ENCODE measurements at places on chromosomes 16 and 17. TPM values are rescaled to one million over a fixed set of nuclear protein-coding genes. Genes with fewer than 3 reads are reported as not detected.

NOMO2 gene
- total RNA-seq = 83.5 TPM

KRT20 gene
- total RNA-seq = not detected

ITPRIPL2 gene
- 3.4 TPM for total RNA-seq

FSCN2 gene
- 6.1 TPM for total RNA-seq

CHP2 gene
- total RNA-seq = not detected

BEAN1 gene
- total RNA-seq = 1.8 TPM

MEOX1 gene
- not detected for total RNA-seq

EFNB3 gene
- 17.9 TPM for total RNA-seq

RHBDF2 gene
- 1.9 TPM for total RNA-seq

RILP gene
- total RNA-seq = 4.2 TPM

MAF gene
- 5.0 TPM for total RNA-seq

SYNGR3 gene
- total RNA-seq = 45.7 TPM

DNA sequence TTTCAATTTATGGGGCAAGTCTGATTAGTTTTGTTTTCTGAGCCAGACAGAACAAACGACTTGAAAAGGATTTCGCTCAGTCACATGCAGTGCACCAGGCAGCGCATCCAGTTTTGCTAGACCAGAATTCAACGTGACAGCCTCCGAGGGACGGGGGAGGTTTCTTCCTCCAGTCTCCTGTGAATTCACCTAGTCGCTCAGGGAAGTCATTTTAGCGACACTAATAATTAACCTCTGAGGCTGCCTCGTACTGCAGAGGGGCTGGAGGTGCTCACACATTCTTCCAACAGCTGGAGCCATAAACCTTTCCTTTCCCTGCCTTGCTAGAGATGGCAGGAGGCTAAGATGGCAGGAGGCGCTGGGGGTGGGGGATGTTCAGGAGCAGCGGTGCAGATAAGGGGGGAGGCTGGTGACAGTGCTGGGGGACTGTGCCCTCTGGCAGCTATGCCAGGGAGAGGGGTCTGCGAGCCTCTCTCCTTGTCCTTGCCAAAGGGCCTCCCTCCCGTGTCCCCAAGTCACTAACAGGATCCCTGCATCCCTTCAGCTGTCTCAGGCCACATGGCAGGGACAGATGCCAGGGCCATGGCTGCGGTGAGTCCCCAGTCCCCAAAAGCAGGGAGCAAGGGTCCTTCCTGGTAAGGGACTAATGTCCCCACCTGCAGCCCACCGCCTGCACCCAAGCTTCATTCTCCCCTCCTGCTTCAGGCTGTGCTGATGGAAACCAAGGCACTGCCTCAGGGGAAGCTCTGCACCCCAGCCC lies 24.0 kb downstream of the MXRA7 start:
- no peak for DNase-seq

DNA sequence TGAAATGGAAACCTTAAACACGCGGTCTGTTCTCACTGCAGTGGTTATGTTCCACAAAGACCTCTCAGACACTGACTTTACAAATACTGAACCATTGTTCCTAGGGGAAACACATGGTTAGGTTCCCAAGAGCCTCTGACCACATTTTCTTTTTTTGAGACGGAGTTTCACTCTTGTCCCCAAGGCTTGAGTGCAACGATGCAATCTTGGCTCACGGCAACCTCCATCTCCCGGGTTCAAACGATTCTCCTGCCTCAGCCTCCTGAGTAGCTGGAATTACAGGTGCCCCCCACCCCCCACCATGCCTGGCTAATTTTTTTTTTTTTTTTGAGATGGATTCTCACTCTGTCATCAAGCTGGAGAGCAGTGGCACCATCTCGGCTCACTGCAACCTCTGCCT lies 179.7 kb downstream of the RBFOX3 start:
- no peak for DNase-seq

- no peak for DNase-seq
Measured at GRCh38 chr17:56475116-56475515, 118.4 kb upstream of the NOG start.

DNA sequence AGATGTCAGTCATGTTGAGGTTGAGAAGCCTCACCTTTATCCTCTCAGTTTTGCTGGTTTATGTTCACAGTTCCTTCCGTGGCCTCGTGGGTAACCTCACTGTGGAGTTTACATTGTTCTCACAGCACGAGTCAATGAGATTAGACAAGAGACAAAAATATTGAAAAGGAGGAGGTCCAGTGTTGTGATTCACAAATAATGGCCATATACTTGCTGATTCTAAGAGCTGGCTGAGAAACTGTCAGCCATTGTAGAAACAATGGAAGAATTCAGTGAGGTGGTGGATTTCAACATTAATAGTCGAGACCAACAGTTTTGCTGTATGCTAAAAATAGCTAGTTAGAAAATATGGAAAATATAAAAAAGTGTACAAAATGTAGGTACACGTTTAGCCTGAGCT lies 176.4 kb upstream of the WSCD1 start:
- DNase-seq = no peak

- no peak for DNase-seq
Measured at GRCh38 chr17:58085039-58085715, 2.0 kb downstream of the DYNLL2 start.

DNA sequence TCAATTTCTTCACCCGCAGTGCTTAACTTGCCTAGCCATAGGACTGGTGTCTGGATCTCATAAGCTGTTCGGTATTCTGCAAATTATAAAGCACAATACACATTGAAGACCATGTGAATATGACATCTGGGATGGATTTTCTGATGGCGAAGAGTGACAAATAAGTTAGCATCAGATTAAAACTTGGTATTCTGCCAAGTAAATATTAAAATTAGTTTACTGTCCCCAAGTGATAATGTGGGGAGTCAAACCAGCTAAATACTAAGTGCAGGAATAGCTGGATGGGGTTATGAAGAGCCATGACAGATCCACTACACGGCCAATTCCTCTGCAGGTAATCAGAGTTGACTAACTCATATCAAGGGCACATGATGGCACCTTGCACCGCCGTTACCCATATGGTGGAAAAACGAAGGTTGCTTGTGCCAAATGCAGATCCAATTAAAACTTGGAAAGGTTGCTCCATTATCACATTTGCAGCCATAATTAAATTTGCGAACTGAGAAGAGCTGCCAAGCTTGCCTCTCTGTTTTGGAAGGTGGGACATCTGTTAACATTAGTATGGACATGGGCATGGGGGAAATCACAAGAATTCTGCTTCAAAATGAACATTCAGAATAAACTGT lies 114.9 kb upstream of the TOM1L1 start:
- DNase-seq = no peak

- DNase-seq = no peak
Measured at GRCh38 chr17:77833769-77834168, 124.7 kb upstream of the TNRC6C start.

GRCh38 chr17:17152385-17152784 lies 53.7 kb downstream of the PLD6 start:
- DNase-seq = no peak

DNA sequence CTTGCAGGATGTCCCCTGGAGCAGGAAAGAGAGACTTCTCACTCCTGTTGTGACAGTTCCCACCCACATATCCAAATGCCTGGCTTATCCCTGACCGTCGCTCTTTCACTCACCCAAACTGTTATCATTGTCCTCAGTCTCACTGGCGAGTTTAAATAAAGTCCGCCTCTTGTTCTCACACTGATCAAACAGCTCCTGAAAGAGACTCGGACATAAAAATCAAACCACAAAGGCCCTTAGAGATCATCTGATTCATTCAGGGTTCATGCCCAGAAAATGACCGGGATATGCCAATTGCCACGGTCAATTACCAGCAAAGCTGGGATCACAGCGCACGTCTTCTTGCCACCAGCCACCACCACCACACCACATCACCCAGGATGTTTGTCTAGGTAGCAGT lies 19.9 kb downstream of the GGA3 start:
- DNase-seq = no peak

DNA sequence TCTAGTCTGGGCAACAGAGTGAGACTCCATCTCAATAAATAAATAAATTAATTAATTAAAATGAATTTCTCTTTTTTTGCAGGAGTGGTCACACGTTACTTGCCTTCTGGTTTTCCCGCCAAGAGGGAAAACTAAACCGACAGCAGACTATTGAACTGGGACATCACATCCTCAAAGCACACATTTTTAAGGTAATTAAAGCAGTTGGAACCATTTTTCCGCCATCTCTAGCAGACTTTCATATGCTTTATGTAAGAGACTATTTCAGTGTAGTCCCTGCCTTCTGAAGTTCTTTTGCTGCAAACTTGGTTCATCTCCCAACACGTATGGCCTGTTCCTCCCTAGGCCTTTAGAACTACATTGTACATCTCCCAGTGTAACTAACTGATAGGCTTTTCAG lies 66.5 kb downstream of the CYB561 start:
- DNase-seq = no peak

DNA sequence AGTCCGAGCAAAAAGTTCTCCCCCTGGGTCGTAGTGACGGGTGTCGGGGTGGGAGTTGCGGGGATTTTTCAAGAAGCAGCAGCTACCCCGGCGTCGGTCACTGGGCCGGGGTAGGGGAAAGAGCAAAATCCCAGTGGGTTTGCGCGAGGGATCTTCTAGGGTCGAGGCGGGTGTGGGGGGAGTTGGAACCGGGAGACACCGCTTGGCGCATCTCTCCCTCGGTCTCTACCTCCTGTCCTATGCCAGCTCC lies 2.3 kb upstream of the UBTF start:
- DNase-seq = no peak

DNA sequence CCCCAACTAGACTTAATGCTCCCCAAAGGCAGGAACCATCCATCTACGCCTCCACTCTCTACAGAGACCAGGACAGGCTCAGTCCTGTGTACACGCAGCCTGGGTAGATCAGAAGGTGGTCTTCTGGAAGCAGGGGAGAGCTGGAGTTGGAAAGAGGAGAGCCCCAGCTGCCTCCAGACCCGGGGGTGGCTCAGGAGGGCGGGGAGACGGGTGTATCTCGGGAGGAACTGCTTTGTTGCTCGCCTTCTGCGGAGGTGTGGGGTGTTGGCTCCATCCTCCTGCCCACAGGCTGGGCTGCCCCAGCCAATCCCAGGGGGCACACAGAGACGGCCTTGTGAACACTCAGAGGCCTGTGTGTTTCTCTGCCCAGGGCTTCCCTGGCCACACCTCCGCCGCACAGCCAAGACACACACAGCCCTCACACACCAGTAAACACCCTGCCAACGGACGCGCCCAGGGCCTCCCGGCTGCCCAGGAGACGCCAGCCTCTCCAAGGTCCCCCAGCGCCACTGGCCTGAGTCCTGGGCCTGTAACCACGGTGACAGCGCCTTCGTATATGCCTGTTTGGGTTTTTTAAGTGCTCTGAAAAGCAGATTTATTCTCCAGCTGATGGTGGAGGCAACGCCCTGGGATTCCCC lies 143.4 kb upstream of the CDC42EP4 start:
- DNase-seq = peak; percentile 42

- DNase-seq = no peak
Measured at GRCh38 chr17:38450557-38451029, 22.3 kb downstream of the ARHGAP23 start.

DNA sequence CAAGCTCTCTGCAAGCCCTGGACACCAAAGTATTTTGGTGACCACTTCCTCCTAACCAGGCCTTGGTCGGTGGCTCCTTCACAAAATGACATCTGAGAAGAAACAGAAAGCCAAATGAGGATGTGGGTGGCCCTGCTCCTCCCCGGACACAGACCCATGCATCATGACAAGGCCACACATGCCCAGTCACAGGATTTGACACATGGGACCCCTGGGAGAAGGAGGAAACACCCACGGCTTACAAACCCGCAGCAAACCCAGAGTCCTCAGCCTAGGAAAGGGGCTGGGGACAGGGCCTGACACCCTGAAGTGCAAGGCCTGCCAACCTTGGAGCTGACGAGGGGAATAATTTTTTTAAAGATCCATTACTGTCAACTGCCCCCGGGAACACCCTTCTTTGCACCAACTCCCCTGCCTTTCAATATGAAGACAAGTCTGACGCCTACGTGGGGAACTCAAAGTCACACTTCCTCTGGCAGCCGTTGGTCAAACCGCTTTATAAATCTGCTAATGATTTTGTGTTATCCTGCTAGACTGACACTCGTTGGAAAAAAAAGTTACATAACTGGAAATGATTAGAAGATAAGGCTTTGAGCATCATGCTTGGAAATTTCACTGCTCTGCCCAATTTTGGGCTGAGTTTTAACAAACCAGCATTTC lies 41.3 kb downstream of the GAS7 start:
- DNase-seq = no peak

DNA sequence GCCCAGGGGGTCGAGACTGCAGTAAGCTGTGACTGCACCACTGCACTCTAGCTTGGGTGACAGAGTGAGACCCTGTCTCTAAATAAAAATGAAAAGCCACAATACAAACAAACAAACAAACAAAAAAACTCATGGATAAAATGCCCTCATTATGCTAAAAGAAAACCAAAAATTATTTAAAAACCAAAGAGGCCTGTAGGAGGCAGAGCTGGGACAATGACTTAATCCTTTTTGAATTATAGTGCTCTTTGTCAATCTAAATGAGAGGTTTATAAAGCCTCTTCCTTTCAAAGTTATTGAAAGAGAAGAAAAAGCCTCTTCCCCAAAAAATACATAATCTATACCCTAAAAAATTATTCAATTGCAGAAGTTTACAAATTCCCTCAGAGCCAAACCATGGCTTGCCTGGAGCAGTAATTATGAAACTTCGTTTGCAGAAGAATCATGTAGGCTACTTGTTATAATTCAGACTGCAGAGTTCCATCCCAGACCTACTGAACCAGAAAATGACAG lies 18.5 kb downstream of the CRLF3 start:
- no peak for DNase-seq

- DNase-seq = peak; percentile 77
Measured at GRCh38 chr16:66717112-66717675, 20.7 kb upstream of the CMTM4 start.

DNA sequence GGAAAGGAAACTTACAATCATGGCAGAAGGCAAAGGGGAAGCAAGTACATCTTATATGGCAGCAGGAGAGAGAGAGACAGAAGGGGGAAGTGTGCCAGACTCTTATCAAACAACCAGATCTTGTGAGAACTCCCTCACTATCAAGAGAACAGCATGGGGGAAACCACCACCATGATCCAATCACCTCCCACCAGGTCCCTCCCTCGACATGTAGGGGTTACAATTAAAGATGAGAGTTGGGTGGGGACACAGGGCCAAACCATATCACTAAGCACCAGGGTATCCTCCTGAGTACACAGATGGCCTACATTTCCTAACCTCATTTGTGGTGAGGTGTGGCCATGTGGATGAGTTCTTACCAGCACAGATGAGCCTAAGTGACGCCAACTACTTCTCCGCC lies 348.6 kb upstream of the ZFHX3 start:
- DNase-seq = no peak

DNA sequence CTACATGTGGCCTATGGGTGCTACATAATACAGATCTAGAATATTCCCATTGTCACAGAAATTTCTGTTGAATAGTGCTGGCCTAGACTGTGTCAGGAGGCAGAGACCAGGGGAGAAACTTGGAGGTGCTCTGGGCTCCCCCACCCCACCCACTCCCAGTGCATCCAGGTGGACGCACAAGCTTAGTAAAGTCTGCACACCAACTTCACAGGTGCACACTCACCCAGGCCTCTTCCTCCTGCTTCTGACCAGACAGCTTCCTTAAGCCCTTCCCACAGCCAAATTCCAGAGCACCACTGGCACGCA lies 7.6 kb upstream of the CNP start:
- no peak for DNase-seq

GRCh38 chr17:6153375-6153774 lies 83.2 kb downstream of the WSCD1 start:
- DNase-seq = peak; percentile 32

Data from glutamatergic neuron (in vitro differentiated cells).